H1 (cell line): ENCODE measurements at places on chromosomes 5 and 9. TPM values are rescaled to one million over a fixed set of nuclear protein-coding genes. Genes with fewer than 3 reads are reported as not detected.

- DNase-seq, result no peak
These were observed 54.9 kb upstream of the DAB2IP start for GRCh38 chr9:121596515-121596914.

GRCh38 chr5:128276537-128277216, 193.1 kb downstream of the SLC12A2 start:
- no peak for DNase-seq

- DNase-seq, result no peak
These were observed 177.9 kb upstream of the PRLR start for GRCh38 chr5:35408146-35408545.

DNA sequence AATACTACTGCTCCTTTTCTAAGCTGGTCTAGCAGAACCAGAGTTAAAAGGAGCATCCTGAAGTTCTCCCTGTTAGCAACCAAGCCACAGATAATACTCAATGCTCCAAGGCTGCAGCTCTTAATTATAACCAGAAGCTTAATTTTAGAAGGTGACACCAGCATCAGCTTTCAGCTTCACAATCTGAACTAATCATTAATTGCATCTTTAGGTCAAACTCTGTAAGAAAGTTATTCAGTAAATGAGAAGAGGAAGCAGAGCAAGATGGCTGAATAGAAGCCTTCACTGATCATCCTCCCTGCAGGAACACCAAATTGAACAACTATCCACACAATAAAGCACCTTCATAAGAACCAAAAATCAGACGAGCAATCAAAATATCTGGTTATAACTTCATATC, 38.5 kb downstream of the APBA1 start:
- DNase-seq, result no peak

GRCh38 chr9:126664900-126665643, 51.3 kb downstream of the LMX1B start:
- DNase-seq, result peak; percentile 89

DNA sequence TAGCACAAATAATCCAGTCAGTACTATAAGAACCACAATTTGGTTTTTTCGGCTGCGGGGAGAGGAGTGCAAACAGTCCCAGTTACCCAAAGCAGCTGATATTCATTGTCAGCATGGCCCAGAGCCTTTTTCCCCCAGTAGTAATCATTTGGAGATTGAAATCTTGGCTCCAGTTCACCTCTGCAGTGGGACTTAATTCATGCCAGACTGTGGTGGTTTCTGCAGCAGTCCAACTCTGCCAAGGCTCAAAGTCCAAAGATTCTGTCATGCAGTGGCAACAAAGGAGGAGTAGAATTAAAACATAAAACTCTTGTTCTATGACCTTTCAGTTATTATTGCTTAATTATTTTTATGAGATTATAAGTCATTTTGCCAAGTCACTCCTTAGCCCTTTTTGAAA, 25.0 kb upstream of the TRIM36 start:
- no peak for DNase-seq

DNA sequence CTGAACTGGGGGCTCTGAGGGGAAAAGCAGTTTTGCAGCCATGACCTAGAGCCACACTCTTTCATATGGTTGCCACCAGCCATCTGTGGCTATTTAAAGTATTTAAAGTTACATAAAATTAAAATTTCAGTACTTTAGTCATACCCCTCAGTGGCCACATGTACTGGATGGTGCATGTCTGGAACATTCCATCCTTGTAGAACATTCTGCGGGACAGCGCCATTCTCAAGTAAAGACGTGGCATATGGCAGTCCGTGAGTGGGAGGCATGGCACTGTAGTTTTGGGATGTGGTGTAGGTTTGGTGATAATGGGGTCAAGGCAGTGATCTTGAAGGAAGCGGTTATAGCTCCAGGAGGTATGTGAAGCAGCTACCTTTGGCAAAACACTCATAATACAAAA, 61.4 kb upstream of the NFIL3 start:
- no peak for DNase-seq

DNA sequence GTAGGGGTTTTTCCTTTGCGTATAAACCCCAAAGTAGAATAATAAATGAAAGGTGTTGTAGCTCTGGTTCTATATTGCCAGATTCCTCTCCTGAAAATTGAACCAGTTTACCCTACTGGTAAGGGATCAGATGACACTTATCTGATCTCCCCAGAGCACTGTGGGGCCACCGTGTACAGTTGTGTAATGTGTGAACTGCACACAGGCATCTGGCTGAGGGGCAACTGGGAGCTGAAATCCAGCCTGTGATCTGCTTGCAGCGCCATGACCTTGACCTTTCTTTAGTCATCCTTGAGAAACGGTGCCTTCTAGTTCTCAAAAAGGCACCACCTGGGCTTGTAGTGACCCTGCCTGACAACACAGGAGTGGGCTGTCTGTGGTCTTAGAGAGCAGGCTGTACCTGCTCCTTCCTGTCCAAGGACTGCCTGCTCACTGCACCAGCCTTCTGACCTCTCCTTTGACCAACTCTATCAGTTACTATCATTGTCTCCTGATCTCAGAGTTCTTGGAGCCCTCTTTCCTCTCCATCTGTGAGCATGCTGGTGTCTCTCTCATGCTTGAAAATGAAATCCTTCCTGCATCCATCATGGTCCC, 40.2 kb downstream of the PDE6A start:
- no peak for DNase-seq

DNA sequence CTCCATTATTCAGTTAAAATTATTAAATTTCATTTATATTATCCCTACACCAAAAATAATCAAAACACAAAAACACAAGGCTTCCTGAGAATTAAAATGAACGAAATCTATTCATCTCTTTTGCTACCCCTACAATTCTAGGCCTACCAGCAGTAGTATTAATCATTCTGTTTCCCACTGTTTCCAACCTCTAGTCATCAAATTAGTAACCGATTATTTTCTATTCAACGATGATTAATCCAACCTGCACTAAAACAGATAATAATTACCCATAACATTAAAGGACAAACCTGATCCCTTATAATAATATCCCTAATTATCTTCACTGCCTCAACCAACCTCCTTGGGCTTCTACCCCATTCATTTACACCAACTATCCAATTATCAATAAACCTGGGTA, 86.0 kb downstream of the INSL6 start:
- DNase-seq, result no peak

DNA sequence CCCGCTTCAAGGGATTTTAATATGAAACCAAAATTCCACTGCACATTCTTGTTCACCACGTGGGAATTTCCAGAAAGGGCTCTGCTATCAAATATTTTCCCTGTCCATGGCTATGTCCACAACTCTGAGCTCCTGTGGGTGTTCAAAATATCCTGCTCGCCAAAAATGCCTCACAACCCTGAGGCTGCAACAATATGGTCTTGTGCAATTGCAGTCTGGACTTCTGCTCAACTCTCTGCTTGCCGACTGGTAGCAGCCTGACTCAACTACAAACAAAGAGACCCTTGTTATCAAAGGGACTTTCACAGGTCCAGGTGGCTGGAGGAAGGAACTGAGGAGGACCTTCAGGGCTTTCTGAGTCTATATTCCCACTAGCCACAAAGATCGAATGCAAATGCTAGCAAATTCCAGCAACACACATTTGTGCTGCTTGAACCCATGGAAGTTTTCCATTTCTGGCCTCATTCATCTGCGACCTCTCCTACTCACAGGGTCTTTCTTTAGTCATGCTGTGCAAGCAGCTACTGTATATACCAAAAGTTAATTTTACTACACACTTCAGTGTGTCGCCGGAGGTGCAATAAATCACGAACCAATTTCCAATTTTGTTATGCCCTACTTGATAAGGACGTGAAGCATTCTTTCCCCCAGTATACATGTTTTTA, 169.2 kb upstream of the SLC30A5 start:
- no peak for DNase-seq

DNA sequence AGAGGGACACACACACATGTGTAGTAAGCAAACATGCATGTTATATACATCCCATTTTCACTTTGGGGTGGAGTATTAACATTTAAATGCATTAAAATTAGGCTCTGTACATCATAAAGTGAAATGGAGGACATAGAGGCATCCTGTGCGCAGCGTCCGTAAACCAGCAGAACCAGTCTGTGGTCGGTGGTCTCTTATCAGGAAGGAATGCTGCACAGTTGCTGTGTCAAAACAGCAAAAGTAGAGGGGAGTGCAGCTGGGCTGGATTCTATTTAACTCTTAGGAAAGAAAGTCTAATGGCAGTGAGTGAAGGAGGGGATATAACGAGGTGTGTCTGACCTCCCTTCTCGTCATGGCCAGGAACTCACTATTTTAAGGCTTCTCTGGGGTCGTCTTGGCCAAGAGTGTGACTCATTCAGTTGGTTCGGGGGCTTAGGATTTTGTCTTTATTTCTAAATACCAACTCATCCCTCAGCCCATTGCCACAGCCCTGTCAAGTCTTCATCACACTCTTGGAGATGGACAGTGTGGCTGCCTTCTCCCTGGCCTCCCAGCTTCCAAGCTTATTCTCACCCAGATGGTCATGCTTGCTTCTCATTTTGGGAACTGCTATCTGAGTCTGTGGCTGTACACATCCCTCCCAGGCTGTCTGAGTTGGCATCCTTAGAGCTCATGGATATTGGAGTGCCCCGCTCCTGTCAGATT, 20.1 kb upstream of the CXCL14 start:
- DNase-seq, result peak; percentile 20

GRCh38 chr5:10676224-10676623, 84.8 kb downstream of the DAP start:
- DNase-seq, result no peak

DNA sequence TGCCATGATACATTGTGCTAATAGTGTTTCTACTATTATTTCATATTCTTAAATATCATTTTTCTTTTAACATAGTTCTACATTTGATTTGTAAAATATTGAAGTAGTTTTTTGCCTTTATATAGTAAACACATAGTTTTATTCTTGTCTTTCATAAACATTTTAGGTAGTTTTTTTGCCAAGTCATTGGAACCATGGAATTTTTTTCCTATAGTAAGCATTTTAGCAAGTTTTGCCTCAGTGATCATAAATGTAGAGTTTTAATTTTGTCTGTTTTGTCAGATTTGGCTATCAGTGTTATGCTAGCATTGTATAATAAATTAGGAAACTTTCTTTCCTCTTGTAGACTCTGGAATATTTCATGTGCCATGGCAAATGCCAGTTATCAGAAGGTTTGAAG, 137.1 kb upstream of the LPAR1 start:
- no peak for DNase-seq

GRCh38 chr9:80763536-80763935, 925.8 kb downstream of the TLE1 start:
- DNase-seq, result no peak

DNA sequence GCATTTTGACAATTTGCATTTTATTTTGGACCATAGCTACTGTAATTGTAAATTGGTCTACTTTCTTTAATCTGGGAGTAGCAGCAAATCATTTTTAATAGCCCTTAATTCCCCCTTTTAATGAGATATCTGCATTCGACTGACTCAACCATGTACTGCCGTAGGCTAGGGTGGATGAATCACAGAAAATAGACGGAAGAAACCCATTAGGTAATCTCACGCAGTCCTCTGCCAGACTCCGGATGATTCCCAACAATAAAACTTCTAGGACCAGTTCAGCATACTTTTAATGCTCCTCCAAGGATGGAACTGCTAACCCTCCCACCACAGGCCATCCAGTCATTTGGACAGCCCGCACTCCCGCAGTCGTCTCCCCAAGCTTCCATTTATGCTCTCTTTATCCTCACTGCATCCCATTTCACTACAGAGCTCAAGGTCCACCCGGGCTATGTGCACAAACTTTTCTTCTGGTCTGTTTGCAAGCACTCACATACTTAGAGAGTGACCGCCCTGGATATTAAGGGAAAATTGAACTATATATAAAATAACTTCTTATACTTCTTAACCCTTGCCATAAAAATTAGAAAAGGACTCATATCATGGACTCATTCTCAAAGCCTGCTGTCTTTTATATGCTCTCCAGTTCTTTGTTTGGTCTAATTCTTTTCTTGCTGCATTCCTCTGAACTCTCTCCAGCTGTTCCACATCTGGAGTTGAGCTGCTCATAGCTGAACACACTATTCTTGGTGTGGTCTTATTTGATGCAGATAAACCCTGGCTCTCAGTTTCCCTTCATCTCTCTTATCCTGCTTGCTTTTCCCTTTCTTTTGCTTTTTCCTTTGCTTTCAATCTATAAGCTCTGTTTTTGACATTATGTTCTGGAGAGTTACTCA, 326.6 kb downstream of the ARL15 start:
- DNase-seq, result no peak

GRCh38 chr5:128475693-128476092, 62.4 kb downstream of the FBN2 start:
- no peak for DNase-seq

DNA sequence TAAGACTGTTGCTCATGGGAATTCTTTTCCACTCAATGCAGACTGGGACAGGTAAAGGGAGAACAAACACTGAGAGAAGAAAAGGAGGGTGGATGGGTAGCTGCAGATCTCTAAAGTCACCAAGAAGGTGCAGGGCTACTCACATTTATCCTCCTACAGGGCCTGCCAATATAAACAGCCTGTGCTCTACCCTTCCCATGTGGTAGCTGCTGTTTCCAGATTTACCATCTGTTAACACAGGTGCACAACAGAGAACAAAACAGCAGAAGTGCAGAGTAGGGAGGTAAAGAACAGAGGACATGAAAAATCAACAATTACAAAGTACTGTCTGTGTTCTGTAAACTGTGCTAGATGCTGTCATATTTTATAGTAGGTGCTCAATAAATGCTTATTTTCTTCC, 26.0 kb downstream of the JAKMIP2 start:
- no peak for DNase-seq

- DNase-seq, result no peak
These were observed 137.4 kb upstream of the OTULINL start for GRCh38 chr5:14444161-14444560.

DNA sequence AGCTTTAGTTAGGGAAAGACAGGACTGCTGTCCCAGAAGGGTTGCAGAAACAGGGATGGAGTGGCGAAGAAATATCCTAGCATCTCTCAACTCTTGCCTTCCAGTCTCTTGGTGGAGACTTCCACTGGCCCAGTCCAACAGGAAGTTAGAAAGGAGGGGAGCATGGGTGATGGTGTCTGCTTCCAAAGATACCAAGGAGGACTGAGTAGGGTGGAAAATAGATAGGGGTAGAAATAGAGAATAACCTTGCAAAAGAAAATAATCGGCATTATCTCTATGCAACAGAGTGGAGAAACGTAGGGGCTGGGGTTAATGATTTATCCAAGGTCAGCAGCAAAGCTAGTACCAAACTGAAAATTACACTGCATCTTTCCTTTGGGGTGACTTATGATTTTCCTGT, 242.3 kb downstream of the PSAT1 start:
- DNase-seq, result no peak

PCDHA4 gene
- 5.3 and 5.7 TPM in 2 replicates for total RNA-seq

ANKRD34B gene
- 5.3 and 6.3 TPM in 2 replicates for total RNA-seq

SPATA31E1 gene
- 0.09 TPM in 1 of 2 replicates, not detected in the other for total RNA-seq

DAB2 gene
- 4.9 and 5.0 TPM in 2 replicates for total RNA-seq

NPDC1 gene
- 41.9 and 44.1 TPM in 2 replicates for total RNA-seq

TMEM174 gene
- not detected in 2 replicates for total RNA-seq

ADAMTS13 gene
- total RNA-seq, result 5.1 and 5.8 TPM in 2 replicates
